NCI-H1417 (cell line): ENCODE measurements at places on chromosomes 1 and 21.
A peak's percentile ranks its signal among the peaks of the same experiment; 100 is the strongest.

DNA sequence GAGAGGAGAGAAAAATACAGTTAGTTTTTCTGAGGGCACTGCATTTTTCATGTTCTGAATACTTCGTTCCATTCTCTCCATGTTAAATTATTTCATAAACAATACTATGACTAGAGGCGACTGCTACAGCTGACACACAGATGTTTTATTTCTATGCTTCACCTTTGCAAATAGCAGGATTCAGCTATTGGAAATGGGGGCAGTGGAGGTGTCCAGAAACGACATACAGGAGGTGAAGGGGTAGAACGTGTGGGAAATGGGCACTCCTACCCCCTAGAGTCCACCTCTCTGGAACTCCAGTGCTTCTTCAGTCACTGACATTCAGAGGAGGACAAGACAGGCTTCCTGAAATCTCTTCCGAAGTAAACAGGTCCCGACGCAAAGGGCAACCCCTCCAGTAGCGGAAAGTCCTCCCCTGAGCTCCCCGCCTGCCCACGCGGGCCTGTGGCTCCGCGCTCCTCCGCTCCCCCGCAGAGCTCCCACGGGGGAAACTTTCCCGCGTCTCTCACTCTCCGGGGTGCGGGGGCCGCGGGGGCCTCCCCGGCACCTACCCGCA is 480 bp downstream of the DPYD start:
- no peak for DNase-seq

- peak; percentile 15 for DNase-seq
Observed at GRCh38 chr1:156232201-156232894, 9.6 kb upstream of the BGLAP start.

GRCh38 chr1:67019600-67020136 is 34.3 kb downstream of the SLC35D1 start:
- DNase-seq = no peak

GRCh38 chr1:82218846-82219245 is 418.1 kb downstream of the ADGRL2 start:
- no peak for DNase-seq

GRCh38 chr1:4684864-4685522 is 30.6 kb downstream of the AJAP1 start:
- no peak for DNase-seq

GRCh38 chr1:186286615-186287315 is 88.3 kb downstream of the TPR start:
- DNase-seq = no peak

- no peak for DNase-seq
Observed at GRCh38 chr1:61626816-61627215, 98.1 kb downstream of the TM2D1 start.

DNA sequence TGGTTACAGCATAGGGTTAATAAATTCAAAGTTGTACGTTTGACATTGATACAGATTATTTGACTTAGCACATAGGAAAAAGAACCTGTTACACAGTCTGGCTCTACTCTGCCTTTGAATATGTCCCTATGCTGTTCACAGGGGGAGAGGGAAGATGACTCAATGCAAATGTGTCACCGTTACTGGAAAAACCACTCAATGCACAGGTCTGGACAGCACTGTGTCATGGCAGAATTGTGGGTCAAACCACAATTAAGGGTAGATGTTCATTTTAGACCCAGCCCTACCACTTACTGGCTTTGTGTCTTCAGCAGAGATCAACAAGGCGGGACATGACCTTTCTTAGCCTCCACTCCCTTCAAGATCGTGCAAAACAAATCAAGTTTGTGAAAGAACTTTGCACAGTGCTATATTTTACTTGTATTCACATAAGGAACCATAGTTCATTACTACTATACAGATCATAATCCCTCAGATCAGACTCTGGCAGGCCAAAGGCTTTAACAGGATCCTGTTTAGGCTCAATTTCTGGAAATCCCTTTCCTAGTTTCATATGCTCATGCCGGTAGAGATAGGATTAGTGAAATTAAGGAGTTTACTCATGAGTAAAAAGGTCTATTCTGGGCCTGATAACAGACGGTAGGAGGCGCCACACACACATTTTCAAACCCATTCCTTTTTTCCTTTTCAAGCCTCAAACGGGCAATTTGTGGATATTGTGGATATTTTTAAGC is 22.1 kb downstream of the EIF2D start:
- no peak for DNase-seq

DNA sequence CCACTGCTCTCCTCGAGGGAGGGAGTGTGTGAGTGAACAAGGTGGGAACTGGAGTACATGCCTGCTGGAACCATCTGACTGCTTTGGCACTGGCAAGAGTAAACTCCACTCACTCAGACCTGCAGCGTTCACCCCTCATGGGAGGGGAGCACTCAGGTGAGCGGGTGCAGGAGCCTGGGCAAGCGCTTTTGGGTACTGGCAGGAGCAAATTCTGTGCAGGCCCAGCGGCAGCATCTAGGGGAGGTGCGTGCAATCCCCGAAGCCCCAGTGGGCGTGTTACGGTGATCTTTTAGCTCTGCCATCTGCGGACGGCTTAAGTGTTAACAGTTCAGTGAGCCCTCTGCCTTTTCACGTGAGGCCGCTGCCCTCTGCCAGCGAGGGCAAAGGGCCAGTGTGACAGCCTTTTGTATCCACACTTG is 127.4 kb downstream of the PATJ start:
- no peak for DNase-seq

- DNase-seq = no peak
Observed at GRCh38 chr1:243587823-243588560, 262.1 kb downstream of the AKT3 start.

DNA sequence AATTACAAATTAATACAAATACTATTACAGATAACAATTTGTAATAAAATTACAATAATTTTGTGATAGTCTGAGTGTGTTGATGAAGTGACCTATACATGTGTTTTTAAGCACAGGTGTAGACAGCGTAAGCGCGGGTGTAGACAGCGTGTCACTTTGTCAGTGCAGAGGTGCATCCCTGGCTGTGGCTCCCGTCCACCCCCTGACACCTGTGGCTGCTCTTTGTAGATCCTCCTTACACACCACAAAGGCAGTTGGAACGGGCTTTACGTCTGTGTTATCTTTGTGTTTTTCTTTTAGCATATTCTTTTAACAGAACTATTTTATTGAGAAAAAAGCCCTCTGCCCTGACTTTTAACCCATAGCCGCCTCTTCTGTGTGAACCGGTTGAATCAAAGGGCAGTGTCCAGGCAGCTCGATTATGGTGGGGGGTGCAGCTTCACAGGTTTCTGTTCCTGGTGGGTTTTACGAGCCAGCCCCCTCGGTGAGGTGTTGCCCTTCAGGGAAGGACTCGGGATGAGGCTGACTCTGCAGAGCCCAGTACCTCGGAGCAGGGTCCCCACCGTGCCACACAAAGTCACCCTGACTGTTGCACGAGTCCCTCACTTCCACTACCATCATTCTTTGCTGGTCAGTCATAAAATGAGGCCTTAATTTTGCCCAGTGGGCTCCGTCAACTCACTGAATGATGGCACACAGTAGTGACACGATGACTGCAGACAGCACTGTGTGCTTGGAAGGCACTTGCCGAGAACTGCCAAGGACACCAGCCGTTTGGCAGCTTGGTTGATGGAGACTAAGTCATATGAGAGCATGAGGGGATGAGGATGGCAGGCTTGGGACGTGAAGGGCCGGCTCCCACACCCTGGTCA is 86.4 kb upstream of the COL6A1 start:
- DNase-seq = no peak

- DNase-seq = no peak
Observed at GRCh38 chr1:183512450-183512849, 40.2 kb downstream of the SMG7 start.

DNA sequence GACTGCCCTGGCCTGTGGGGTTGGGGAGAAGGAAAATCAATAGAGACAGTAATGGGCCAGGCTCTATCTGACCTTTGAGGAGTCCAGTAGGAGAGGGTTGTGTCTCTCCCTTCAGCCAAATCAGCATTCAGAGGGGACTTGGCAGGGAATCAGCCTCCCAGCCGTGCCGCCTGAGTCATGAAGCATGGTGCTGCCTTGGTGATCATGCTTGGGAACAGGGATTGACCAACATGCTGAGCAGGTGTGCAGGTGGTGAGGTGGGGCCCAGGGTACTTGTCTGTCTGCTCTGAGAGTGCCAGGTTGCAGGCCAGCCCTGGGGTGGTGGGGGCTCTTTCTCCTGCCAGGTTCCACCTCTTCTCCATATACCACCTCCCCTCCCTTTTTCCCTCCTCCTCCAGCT is 58.9 kb upstream of the TLR5 start:
- no peak for DNase-seq

GRCh38 chr1:26856181-26856580 is 6.8 kb upstream of the SFN start:
- DNase-seq = no peak

DNA sequence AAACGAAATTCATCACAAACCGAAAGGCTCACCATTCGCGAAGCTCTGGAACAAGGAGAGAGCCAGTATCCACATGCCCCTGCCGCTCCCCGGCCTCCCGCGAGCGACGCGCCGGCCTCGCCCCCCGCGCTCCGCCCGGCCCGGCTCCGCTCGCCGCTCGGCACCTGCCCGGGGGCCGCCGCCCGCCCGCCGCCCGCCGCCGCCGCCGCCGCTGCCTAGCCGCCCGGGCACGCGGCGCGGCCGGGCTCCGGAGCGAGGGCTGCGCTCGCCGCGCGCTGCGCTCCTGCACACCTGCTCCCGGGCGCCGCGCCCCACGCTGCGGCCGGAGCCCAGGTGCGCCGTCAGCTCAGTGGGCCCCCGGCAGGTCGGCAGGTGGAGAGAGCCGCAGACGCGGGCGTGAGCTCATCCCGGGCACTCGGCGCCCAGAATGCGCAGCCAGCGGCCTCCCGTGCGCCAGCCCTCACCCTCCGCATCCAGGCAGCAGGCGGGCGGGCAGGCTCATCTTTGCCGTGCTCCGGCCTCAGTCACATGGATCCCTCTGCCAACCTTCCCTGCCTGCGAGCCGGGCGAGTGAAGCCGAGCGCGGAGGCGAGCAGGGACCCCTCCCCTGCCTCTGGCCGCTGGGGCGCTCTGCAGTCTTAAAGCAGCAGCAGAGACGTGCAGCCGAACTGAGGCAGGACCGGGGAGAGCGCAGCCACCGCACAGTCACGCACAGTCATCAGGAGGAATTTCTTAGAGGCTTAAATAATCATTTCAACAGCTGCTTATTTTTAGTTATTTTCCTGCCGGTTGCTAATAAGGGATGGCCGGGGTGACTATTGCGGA is at the start of gene DSCAM:
Gene DSCAM, minus strand, starts transcription at position 572 of the 825 bp plus-strand sequence. Its CDS starts 497 bp downstream, at position 75.
- DNase-seq = peak; percentile 71

- no peak for DNase-seq
Observed at GRCh38 chr1:160961419-160961818, 6.8 kb upstream of the ITLN2 start.

- no peak for DNase-seq
Observed at GRCh38 chr1:233033361-233033760, 83.0 kb downstream of the NTPCR start.

- no peak for DNase-seq
Observed at GRCh38 chr1:3436451-3436850, 18.0 kb upstream of the ARHGEF16 start.

- DNase-seq = no peak
Observed at GRCh38 chr1:21278208-21278859, 11.9 kb downstream of the ECE1 start.
